CD4-positive, alpha-beta memory T cell (primary cell): ENCODE measurements at places on chromosomes 1 and 21. TPM values are rescaled to one million over a fixed set of nuclear protein-coding genes. Genes with fewer than 3 reads are reported as not detected.

GRCh38 chr1:234604495-234605398 lies 5.2 kb downstream of the IRF2BP2 start:
- H3K36me3 ChIP-seq, result peaks cover 28% of the 10 kb centered on the region
- peak overlapping the region; percentile 96 for H3K27ac ChIP-seq
- H3K27me3 ChIP-seq, result no peaks in the 10 kb centered on the region
- H3K4me3 ChIP-seq, result peak overlapping the region; percentile 77
- no peak for DNase-seq
- H3K4me1 ChIP-seq, result peaks cover 67% of the 10 kb centered on the region

GRCh38 chr1:116854716-116855115 lies 55.0 kb upstream of the PTGFRN start:
- H3K27me3 ChIP-seq, result no peaks in the 10 kb centered on the region
- peaks cover 4% of the 10 kb centered on the region for H3K4me1 ChIP-seq

DNA sequence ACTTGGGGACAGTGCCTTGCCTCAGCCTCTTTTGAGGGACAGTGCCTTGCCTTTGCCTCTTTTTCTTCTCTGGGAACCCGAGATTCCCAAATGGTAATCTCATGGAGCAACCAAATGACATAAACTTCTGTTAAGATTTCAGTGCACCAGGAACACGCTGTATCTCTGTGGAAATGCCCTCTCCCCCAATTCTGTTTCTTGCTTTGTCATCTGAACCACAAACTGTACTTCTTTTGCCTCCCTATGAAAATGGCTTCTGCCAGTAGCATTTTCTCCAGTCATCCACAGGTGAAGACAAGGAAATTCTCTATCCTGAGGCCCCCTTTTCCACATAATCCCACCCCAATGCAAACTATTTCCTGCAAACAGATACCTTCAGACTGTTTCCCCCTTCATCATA lies 66.3 kb downstream of the OMA1 start:
- no peak for DNase-seq
- no peak overlapping the region for H3K27ac ChIP-seq
- peaks cover 5% of the 10 kb centered on the region for H3K36me3 ChIP-seq
- no peaks in the 10 kb centered on the region for H3K4me1 ChIP-seq

GRCh38 chr1:182279724-182280503 lies 111.7 kb downstream of the GLUL start:
- H3K4me1 ChIP-seq, result no peaks in the 10 kb centered on the region
- H3K36me3 ChIP-seq, result no peaks in the 10 kb centered on the region
- no peaks in the 10 kb centered on the region for H3K27me3 ChIP-seq
- no peak for DNase-seq

GRCh38 chr1:169727307-169727706 lies 6.6 kb downstream of the SELE start:
- H3K27me3 ChIP-seq, result no peaks in the 10 kb centered on the region
- no peaks in the 10 kb centered on the region for H3K4me1 ChIP-seq
- no peak overlapping the region for H3K4me3 ChIP-seq
- DNase-seq, result no peak
- H3K27ac ChIP-seq, result no peak overlapping the region

DNA sequence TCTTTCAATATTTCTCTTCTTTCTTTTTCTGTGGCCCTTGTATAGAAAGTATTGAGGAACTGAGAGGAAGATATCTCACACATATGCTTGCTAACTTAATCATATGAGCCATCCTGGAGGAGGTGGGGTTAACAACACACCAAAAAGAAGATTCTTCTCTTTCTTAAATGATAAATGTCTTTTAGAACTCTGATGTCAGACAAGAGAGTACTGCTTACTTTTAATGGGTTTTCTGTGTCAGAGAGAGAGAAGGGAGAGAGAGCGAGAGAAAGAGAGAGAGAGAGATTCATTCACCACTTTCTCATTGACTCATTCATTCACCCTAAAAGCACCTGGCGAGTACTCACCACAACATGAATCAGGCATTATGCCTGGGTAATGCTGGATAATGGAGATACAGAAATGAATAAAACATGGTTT lies 250.3 kb upstream of the SGIP1 start:
- H3K4me1 ChIP-seq, result peaks cover 78% of the 10 kb centered on the region
- H3K27me3 ChIP-seq, result no peaks in the 10 kb centered on the region
- H3K36me3 ChIP-seq, result no peaks in the 10 kb centered on the region
- no peak for DNase-seq

GRCh38 chr1:178881950-178882349 lies 11.1 kb upstream of the ANGPTL1 start:
- H3K27ac ChIP-seq, result no peak overlapping the region
- no peak for DNase-seq
- H3K36me3 ChIP-seq, result no peaks in the 10 kb centered on the region
- H3K27me3 ChIP-seq, result no peaks in the 10 kb centered on the region
- no peak overlapping the region for H3K4me3 ChIP-seq
- H3K4me1 ChIP-seq, result no peaks in the 10 kb centered on the region

DCDC2B gene
- total RNA-seq, result not detected

SPRR2E gene
- not detected for total RNA-seq

ATF6 gene
- 22.3 TPM for total RNA-seq

MLLT11 gene
- 4.9 TPM for total RNA-seq

PLA2G2F gene
- not detected for total RNA-seq

KLHDC8A gene
- total RNA-seq, result not detected

PIP5K1A gene
- total RNA-seq, result 50.8 TPM

WNT9A gene
- total RNA-seq, result 0.15 TPM

DNA sequence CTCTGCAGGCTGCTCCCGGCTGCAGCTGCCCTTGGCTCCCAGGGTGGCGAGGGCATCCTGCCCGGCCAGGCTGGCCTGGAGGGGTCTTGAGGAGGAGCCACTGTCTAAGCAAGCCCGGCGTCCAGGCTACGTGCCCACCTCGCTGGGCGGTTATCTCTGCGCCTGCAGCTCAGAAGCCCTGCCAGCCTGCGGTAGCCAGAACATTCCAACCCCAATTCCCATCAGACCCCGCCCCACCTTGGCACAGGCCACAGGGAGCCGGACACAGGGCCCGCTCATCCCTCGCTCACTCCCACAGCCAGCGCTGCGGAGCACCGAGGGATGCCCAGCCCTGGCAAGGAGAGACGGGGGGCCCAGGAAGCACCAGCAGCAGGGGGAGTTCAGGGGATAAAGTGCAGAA lies 53.9 kb downstream of the MEGF6 start:
- no peaks in the 10 kb centered on the region for H3K27me3 ChIP-seq
- no peak for DNase-seq
- no peak overlapping the region for H3K4me3 ChIP-seq
- no peaks in the 10 kb centered on the region for H3K4me1 ChIP-seq
- H3K27ac ChIP-seq, result no peak overlapping the region
- H3K36me3 ChIP-seq, result no peaks in the 10 kb centered on the region

- H3K4me1 ChIP-seq, result no peaks in the 10 kb centered on the region
- no peak overlapping the region for H3K27ac ChIP-seq
- no peak for DNase-seq
- H3K36me3 ChIP-seq, result no peaks in the 10 kb centered on the region
- no peak overlapping the region for H3K4me3 ChIP-seq
Observed at GRCh38 chr1:2980073-2980791, 41.0 kb upstream of the ACTRT2 start.

MYCL gene
- 0.19 TPM for total RNA-seq

WRAP73 gene
- 40.7 TPM for total RNA-seq

- no peaks in the 10 kb centered on the region for H3K27me3 ChIP-seq
- DNase-seq, result peak; percentile 46
- peaks cover 16% of the 10 kb centered on the region for H3K36me3 ChIP-seq
Observed at GRCh38 chr21:15826147-15826780, 96.5 kb downstream of the USP25 start.

DNA sequence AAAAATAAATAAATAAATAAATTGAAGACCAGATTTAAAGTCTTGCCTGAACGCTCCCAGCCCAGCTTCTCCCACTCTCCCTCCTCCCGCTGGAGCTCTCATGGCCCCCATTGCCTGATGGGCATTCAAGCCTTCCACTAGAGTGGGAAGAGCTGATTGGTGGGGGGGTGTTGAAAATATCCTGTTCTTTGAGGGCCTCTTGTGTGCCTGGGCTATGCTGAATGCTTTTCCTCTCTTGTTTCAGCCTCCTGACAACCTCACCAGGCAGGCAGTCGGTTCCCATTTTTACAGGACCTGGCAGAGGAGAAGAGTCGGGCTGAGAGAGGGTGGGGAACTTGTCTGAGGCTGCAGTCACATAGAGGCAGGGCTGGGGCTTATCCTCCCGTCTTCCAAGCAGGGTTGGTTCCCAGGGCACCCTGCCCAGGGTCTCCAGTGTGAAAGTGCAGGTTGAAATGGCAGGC lies 59.2 kb upstream of the SSBP3 start:
- peaks cover 35% of the 10 kb centered on the region for H3K4me1 ChIP-seq
- H3K36me3 ChIP-seq, result no peaks in the 10 kb centered on the region
- DNase-seq, result no peak
